ENCODE measurements at places on chromosomes 1 and 21. TPM values are rescaled to one million over a fixed set of nuclear protein-coding genes. Genes with fewer than 3 reads are reported as not detected.

PBX1 gene
- 118 TPM for total RNA-seq

HMGCL gene
- 13.7 TPM for total RNA-seq

PIK3CD gene
- total RNA-seq: 24.8 TPM

NIPAL3 gene
- 12.6 TPM for total RNA-seq

ARMH1 gene
- total RNA-seq: 0.63 TPM

ACTN2 gene
- 4.1 TPM for total RNA-seq

CHI3L2 gene
- total RNA-seq: not detected

TSTD1 gene
- 60.9 TPM for total RNA-seq

EXTL1 gene
- total RNA-seq: 1.2 TPM

RIPK4 gene
- 4.5 TPM for total RNA-seq

GLUL gene
- total RNA-seq: 457 TPM

C2CD4D gene
- total RNA-seq: 0.71 TPM

GSTM5 gene
- 0.24 TPM for total RNA-seq

PEX19 gene
- 80.2 TPM for total RNA-seq

DPYD gene
- 0.73 TPM for total RNA-seq

RNU1-1 gene
- total RNA-seq: 1,303 TPM

LRRC38 gene
- 0.63 TPM for total RNA-seq

CAMTA1 gene
- total RNA-seq: 131 TPM

PCAT6 gene
- total RNA-seq: 6.4 TPM

PGLYRP4 gene
- not detected for total RNA-seq

SPRR1B gene
- total RNA-seq: not detected

TMPRSS15 gene
- total RNA-seq: not detected

MEX3A gene
- total RNA-seq: 52.4 TPM

KCNK2 gene
- 1.2 TPM for total RNA-seq

EDN2 gene
- total RNA-seq: 0.39 TPM

LAMB3 gene
- total RNA-seq: 0.67 TPM

CFAP107 gene
- not detected for total RNA-seq

GBP6 gene
- total RNA-seq: not detected

TSPAN2 gene
- 13.0 TPM for total RNA-seq

Measured in H1 (cell line).